ENCODE measurements at places on chromosomes 6 and 20.

DNA sequence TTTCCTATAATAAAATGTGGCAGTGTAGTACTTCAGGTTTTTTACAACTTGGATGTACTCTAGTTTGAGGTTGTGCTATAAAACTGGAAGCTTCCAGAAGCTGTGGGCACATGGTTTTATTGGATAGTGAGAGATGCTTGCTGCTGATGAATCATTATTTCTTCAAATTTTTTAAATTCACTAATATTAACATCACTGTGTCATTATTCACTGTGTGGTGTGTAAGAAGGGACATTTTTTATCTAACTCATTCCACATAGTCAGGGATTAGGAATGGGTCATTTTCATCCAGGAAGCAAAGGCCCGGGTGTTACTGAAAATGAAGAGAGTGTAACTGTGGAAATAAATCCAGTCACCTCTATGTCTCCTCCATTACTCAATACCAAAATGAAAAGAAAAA lies 421.0 kb downstream of the TENT5A start:
- DNase-seq, result no peak

DNA sequence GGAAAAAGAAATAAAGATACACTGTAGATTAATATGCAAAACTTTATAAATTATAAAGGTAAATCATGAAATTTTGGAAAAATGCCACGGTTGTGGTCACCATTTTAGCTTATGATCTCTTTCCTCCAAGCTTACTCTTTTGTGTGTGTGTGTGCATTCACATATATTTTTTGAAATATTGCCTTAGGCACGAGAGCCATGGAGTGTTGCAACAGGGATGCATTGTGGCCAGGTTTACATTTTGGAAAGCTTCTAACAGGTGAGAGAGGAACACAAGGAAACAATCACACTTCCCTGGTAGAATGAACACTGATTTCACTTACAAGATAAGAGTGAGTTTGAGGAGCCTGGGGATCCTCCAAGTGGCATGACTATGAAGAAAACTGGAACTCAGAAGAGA lies 214.5 kb upstream of the TENT5A start:
- no peak for DNase-seq

DNA sequence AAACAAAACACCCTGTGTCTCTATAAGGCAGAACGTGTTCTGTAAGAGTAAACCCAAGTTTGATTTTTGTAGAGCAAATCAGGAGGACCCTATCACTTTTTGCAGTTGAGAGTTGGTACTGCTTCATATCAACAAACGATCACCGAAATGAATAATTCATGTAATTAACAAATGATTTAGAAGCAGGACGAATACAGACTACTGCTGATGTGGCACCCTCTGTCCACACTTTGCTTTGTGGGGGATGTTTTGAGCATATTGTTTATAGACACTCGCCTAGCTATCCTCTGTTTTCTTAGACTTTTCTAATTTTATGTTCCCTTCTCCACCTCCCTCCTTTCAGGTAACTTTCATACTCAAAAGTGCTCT lies 1.5 kb downstream of the CD2AP start:
- DNase-seq, result no peak

DNA sequence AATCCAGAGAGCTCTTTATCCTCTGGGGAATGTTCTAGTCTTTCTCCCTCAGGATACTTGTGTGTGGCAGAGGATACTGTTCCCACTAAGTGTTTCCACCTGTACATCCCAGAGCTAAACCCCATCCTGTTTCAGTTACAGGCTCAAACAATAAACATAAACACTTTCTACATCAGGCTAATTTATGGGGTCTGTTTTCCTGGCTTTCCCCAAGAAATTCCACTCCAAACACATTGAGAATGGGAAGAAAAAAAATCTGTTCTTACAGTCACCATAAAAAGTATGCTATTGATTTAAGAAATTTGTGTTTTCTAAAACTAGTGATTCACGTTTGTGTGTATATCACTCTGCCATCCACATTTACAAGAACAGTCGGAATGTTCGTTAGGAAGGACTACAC lies 293.9 kb upstream of the FOXQ1 start:
- DNase-seq, result no peak

- no peak for DNase-seq
These were observed 28.4 kb upstream of the FRMD1 start for GRCh38 chr6:168107191-168107983.

GRCh38 chr6:75735491-75736186 lies 13.4 kb upstream of the MYO6 start:
- DNase-seq, result no peak

GRCh38 chr20:32152421-32153155 lies 43.1 kb downstream of the TM9SF4 start:
- no peak for DNase-seq

GRCh38 chr20:2680046-2680445 lies 12.5 kb upstream of the EBF4 start:
- DNase-seq, result no peak

- peak; percentile 28 for DNase-seq
These were observed 58.7 kb upstream of the TGM3 start for GRCh38 chr20:2237059-2237458.

All from heart left ventricle (tissue), 16 donors.